ENCODE measurements at places on chromosomes 2 and 18. TPM values are rescaled to one million over a fixed set of nuclear protein-coding genes. Genes with fewer than 3 reads are reported as not detected.
A peak's percentile ranks its signal among the peaks of the same experiment; 100 is the strongest.

GRCh38 chr2:134039912-134040581 is 213.8 kb upstream of the MGAT5 start:
- DNase-seq: no peak

- no peak for DNase-seq
Measured at GRCh38 chr2:151882786-151883445, 54.7 kb upstream of the ARL5A start.

DNA sequence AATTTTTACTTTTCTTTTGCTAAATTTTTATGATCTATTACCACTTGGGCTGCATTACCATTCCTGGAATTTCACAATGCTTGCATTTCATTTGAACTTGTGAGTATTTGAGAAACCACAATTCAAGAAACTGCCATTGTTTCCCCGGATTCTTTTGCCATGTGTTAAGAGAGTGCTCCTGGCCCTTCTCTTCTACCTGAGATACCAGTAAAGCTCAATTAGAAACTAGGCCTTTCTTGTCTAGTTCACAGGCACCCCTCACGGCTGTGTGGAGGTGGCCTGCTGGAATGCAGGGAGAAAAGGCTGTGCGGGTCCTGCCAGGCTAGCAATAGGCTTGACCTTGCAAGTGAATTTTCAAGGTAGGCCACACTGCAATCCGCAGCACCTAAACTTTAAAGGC is 40.8 kb downstream of the ZEB2 start:
- DNase-seq: no peak

DNA sequence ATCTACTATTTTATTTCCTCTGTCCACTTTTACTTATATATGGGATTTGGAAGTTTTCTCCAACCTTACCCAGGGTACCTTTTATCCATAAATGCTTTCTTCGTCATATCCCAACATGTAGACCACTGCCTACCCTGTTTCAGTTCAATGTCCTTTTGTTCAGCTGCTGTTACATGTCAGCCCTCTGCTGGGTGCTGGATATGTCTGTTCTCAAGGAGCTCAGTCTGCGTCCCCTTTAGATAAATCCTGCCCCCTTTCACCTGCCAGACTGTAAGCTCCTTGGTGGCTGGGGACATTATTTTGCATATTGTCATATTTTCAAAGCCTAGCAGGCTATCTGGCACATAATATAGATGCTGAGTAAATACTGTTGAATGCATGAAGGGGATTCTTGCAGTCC is 53.2 kb downstream of the NEMP2 start:
- DNase-seq: no peak

GRCh38 chr18:9058406-9058805 is 44.1 kb upstream of the NDUFV2 start:
- peak; percentile 11 for DNase-seq

DNA sequence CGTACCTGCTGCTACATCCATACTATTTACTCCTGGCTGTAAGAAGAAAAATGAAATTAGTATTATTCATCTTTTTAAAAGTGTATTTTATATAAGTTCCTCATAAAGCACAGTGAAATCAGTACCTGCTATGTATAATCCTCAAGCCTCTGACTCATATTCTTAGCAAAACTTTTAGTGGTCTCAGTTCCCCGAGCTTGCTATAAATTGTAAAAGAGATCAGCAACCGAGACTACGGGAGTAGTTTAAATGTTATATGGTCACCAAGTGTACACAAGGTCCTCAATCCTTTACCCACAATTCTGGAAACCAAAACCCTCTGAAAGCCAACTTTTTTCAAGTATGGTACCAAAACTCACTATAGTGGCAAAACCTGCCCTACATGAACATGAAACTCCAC is 24.2 kb downstream of the PRPF40A start:
- DNase-seq: no peak

GRCh38 chr2:135985826-135986393 is 484 bp upstream of the DARS1 start:
- DNase-seq: no peak

DNA sequence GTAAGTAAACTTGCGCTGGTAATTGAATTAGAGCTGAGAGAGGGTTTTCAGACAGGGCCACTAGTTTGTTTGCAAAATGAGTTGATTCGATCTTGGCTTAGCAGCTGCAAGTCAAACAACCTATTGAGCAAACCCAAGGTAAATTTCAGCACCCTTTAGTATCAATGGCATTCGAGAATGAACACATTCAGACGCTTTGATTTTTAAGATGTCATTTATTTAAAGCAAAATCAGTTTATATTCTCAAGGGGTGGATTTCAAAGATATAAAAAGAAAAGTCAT is 44.2 kb downstream of the TGIF1 start:
- no peak for DNase-seq

DNA sequence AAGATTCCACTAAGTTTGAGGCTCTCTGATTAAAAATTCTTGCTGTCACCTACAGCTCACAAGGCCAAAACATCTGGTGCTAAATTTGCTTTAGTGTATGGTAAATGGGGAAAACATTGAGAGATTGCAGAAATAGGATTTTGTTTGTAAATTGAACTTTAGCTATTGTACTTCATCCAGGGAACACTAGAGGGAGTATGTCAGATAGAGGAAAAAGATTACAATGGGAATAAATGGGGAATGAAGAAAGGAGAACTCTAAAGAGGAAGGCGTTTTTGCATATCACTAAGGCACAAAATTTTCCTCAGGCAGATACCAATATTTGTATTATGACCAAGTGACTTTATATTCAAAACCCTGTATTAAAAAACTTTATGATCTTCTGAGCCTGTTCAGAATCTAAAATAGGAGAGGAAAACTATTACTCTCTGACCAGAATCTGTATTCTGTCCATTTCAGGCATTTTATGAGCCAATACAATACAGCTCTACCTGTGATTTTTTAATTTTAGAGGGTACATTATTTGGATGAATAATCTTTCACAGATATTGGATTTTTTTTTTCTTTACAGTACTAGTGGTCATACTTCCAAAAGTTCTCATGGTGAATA is 52.3 kb upstream of the ITGB6 start:
- peak; percentile 77 for DNase-seq

- DNase-seq: no peak
Measured at GRCh38 chr2:121210691-121211090, 74.3 kb downstream of the TFCP2L1 start.

DNA sequence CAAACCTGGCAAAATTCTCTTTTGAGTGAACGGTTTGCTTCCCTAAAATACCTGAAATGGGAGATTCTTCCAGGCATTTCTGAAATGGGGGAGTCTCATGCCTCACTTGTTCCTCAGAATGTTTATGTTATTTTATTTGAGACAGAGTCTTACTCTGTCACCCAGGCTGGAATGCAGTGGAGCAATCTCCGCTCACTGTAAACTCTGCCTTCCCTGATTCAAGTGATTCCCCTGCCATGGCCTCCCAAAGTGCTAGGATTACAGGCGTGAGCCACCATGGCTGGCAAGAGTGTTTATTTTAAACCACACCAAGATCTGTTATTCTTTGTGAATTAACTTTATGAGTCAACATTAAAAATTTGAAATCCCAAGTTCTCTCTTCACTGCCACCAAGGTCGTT is 6.4 kb upstream of the FHL2 start:
- DNase-seq: no peak

NOSTRIN gene
- not detected for total RNA-seq

TMEM237 gene
- total RNA-seq: 37.6 TPM

- no peak for DNase-seq
Measured at GRCh38 chr2:6770006-6770405, 95.7 kb downstream of the CMPK2 start.

SLC25A12 gene
- 32.3 TPM for total RNA-seq

DNA sequence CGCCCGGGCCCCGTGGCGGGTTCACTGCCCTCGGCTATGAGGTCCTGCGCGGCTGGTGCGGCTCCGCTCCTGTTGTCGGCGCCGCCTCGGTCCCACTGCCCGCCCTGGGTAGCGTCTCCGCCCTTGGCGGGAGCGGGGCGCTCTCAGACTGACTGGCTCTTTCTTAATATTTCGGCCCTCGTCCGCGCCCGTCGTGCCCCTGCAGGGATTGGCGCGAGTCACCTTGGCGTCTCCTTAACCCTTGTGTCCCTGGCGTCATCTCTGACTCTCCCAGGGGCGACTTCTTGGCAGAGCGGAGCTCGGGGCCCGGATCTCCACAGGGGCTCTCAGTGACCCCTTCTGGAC is 1.3 kb downstream of the PTMA start:
- DNase-seq: peak; percentile 69

- DNase-seq: no peak
Measured at GRCh38 chr18:33316146-33316587, 124.4 kb downstream of the CCDC178 start.

DNA sequence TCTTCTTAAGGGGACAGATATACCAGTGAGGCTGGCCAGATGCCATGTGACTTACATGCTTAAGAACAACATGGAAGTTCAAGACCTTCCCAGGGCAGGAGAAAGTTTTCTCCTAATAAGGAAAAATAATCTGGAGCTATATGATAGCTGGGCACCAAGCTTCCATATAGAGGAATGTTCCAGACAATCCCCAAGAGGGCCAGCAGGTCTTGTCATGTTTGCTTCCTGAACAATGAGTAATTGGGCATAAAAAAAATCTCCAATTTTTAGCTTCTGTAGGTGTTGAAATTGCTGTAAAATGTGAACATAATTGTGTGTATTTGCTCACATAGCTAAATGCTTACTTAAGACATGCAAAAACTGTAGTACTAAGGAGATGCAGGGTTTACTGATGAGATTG is 809.5 kb upstream of the PIK3C3 start:
- DNase-seq: no peak

- DNase-seq: no peak
Measured at GRCh38 chr18:28032177-28032576, 144.8 kb downstream of the CDH2 start.

ALK gene
- total RNA-seq: 0.27 TPM

DNA sequence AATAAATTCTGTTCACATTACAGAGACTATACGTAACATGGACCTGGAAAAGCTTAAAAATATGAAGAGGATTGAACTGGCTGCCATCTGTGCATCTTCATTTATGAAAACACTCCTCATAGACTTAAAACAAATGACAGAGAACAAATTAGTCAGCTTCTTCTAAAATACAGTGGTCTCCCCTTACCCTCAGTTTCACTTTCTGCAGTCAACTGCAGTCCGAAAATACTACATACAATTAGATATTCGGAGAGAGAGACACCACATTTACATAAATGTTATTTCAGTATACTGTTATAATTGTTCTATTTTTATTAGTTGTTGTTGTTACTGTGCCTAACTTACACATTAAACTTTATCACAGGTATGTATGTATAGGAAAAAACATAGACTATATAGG is 6.5 kb downstream of the RNF103 start:
- no peak for DNase-seq

- DNase-seq: no peak
Measured at GRCh38 chr2:60312618-60313017, 240.8 kb downstream of the BCL11A start.
